ENCODE measurements at places on chromosomes 3 and 15.

DNA sequence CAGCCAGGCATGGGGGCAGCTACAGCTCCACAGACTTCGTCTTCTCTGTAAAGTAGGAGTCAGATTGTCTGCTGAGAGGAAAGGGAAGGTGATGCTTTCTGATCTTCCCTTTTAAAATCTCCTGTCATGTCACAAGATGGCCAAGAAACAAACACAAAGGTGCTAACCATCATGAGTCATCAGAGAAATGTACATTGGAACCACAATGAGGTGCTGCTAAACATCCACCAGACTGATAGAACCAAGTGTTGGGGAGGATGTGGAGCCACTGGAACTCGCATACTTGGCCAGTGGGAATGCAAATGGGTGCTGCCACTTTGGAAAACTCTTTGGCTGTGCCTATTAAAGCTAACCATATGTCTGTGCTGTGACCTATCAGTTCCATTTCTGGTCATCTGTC lies 268.8 kb downstream of the SLCO3A1 start:
- no peak for DNase-seq

DNA sequence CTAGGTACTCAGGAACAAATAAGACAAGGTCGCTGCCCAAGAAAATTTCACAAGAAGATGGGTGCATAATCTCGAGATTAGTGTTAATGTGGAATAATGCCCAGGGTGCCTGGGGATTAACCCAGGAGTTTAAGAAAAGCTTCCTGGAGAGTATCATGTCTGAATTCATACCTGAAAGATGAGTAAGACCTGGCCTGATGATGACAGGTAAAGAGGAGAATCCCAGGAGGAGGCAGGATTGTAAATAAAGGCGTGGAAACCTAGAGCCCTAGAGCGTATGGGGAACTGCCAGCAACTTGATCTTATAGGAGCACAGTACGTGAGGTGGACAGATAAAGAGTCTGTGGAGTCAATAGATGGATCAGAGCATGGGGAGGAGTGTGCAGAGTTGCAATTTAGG lies 43.0 kb downstream of the ARRDC4 start:
- no peak for DNase-seq

DNA sequence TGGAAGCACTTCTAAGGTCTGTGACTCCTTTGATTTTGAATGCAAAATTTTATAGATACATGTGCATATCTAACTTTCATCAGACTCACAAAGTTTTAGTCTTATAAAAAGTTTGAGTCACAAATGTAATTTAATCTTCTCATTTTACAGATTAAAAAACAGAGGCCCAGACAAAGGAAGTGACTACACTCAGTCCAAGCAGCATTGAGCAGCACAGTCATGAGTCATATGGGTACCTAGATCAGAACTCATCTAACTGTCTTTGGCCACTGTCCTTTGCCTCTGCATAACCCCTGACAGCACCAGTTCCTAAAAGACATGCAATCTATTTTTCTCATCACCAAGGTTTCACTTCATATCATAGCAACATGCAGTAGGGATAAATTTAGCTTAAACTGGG lies 210.7 kb upstream of the KCNH8 start:
- no peak for DNase-seq

DNA sequence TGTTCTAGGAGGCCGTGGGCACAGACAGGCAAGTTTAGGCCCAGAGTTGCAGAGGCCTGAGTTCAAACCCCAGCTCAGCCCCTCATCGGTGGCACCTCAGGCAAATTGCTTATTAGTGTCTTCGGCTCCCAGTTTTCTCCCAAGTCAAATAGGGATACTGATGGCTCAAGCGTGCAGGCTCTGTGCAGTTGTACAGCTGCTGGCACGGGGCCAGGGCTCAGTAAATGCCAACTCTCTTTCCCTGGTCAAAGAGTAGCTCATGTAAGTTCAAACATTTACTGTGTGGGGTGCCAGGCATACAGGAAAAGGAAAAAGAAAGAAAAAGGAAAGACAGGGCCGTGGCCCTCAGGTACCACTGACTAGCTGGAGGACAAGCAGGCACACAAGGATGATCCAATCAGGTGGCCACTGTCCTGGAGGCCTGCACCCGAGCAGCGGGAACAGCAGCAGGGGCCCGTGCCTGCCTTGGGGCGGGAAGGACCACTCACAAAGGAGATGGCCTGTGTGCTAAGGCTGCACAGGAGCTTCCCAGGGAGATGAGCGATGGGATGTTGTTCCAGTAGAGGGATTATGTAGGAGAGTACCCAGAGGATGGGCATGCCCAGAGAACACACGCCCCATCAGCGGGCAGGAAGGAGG lies 70.8 kb downstream of the TBC1D2B start:
- DNase-seq, result no peak

DNA sequence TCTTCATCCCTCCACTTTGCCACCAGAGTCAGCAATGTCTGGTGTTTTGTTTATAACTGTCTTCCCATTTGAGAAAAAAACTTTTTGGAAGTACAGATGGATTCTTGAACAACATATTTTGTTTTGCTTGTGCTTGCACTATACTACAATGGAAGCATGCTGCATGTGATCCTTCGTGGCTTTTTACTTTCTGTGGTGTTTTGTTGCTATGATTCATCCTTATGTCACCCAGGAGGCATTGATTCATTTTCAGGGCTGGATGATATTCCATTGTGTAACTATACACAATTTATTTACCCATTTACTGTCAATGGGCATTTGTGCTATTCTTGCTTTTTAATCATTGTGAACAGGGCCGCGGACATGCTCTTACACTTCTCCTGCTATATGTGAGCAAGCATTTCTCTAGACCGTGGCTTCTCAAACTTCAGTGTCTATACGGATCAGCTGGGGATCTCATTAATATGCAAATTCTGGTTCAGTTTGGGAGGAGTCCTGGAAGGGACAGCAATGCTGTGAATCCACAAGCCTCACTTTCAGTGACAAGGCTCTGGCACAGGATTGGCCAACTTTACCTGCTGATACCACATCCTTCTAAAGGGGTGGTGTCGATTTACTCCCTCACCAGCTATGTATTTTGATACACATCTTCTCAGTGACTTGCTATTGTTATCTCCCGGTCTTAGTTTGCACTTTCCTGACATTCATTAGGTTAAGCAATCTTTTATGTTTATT lies 65.9 kb downstream of the POLR2M start:
- DNase-seq, result no peak

Data from SK-N-MC (cell line).